Fibroblast of skin of left biceps (primary cell): ENCODE measurements at places on chromosomes 5 and 9.

DNA sequence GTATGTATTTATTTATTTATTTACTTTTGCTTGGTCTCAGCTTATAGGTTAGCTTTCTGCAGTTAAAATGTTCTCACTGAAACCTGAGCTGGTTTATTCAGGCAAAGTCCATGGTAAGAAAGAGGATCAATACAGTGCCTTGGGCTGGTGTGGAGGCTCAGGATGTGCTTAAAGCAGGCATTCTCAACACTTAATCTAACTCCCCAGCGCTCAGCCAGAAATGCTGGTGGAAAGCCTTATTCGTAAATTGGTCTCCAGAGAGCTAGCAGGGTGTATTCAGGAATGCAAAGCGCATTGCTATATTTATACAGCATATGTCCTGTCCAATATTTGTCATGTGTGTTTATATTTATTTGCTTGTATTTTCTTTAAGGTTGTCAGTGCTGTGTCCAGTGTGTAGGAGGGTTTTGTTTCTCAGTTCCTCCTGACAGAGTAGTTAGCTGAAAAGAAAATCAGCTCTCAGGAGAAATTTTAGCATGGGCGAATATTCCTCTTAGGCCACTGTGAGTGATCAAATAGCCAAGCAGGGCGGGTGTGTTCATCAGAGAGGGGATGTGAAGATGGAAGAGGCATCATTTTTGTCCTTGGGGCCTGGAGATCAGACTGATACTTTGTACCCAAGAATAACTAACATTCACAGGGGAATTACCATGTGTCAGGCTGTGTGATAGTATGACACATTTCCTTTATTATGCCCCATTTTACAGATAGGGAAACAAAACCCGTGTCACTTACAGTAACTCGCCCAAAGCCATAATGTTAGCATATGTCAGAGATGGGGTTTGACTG, 65.8 kb downstream of the DOCK2 start:
- no peak for DNase-seq

DNA sequence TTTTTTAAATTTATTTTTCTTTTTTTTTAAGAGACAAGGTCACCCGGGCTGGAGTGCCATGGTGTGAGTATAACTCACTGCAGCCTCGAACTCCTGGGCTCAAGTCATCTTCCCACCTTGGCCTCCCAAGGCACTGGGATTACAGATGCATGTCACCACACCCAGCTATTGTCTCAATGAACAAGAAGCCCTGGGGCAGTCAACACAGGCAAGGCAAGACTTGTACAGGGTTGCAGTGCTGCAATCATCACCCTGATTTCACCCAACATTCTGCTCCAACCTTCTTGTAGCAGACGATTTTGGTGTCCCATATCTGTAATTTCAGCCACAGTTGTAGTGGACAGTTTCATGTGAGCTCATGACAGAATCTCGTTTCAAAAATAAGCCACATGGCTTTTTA, 205.8 kb upstream of the KIF2A start:
- DNase-seq: no peak

DNA sequence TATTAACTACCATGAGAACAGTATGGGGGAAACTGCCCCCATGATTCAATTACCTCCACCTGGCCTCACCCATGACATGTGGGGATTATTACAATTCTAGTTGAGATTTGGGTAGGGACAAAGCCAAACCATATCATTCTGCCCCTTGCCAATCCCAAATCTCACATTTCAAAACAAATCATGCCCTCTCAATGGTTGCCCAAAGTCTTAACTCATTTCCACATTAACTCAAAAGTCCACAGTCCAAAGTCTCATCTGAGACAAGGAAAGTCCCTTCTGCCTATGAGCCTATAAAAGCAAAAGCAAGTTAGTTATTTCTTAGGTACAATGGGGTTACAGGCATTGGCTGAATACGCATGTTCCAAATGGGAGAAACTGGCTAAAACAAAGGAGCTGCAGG, 180.7 kb upstream of the CDH12 start:
- no peak for DNase-seq

GRCh38 chr5:36422952-36423351, 121.2 kb upstream of the RANBP3L start:
- DNase-seq: no peak

- no peak for DNase-seq
Observed at GRCh38 chr9:84583866-84584265, 85.7 kb upstream of the NTRK2 start.

DNA sequence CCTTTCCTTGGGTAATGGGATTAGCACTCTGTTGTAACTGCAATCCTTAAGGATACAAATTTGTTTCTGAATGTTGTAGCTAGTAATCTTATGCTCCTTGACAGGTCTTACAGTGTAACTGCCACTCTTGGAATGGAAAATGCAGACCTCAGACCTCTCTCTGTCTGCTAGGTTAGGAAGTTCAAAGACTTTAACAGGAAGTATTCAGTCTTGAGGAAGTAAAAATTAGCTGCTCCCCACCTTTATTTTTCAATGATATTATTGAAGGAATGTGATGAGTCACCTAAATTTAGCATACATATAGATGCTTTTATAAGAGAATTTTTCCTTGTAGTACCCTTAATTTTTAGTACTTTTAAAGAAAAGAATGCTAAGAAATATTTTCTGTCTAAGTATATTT, 71.5 kb downstream of the PAM start:
- no peak for DNase-seq

GRCh38 chr5:36664766-36665165, 58.4 kb downstream of the SLC1A3 start:
- DNase-seq: no peak

DNA sequence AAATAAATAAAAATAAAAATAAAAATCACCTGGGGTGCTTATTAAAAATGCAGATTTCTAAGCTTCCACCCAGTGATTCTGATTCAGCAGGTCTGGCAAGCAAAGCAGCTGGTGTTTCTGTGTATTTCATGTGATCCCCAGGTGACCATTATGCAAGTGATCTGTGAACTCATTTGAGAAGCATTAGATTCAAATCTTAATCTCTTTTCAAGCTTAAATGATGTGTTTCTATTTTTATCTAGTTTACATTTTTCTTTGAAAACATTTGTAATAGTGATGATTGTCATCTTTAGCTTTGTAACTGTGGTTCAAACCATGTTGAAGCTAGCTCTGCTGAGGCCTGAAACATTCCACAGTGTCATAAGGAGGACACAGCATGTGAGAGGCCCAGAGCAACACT, 804.8 kb upstream of the ZNF608 start:
- no peak for DNase-seq

DNA sequence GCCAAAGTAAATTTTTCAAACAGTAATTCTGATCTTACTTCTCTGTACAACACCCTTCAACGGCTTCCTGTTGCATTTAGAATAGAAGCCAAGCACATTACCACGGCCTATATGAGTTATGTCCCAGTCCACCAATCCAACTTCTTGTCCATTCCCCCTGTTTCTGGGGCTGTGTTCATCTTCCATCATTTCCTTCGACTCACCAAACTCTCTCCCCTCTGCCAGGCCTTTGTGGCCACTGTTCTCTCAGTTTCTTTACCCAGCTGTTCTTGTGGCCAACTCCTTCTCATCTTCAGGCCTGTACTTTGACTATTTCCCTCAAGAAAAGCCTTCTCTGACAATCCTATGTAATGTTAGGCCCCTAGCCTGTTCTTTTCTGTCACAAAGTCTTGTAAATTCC, 259.4 kb upstream of the EFNA5 start:
- no peak for DNase-seq

DNA sequence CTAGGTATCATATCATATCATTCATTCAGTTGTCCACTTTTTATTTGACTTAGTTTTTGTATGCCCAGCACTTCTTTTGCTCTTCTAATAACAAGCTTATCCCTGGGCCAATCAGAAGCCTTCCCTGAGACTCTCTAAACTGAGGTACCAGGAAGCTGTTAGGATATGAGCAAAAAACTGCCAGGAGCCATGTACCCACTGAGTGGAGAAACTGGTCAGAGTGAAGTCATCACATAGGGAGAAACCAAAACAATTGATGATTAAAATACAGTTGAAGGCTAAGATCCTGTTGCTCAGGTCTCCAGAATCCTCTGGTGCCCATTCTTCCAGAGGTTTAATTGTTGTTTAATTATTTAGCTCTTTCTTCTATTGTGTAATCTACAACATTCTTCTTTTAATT, 120.2 kb downstream of the KIAA0825 start:
- no peak for DNase-seq

GRCh38 chr5:67999391-67999790, 216.2 kb upstream of the PIK3R1 start:
- no peak for DNase-seq

DNA sequence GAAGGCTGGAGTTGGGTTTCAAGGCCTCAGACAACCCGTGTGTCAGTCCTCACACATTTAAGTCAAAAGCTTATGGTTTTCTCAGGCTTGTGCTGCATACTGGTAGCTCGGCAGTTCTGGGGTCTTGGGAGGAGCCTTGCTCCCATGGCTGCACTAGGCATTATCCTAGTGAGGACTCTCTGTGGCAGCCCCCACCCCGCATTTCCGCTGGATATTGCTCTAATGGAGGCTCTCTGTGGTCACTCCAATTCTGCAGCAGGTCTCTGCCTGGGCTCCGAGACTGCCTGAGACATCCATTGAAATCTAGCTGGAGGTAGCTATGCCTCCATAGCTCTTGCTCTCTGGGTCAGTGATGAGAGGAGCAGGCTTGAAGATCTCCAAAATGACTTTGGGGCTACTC, 311.5 kb upstream of the PTGER4 start:
- DNase-seq: no peak

GRCh38 chr9:90921104-90921503, 119.5 kb downstream of the SYK start:
- no peak for DNase-seq

GRCh38 chr5:134439210-134439654, 27.6 kb upstream of the CDKN2AIPNL start:
- DNase-seq: peak; percentile 87

DNA sequence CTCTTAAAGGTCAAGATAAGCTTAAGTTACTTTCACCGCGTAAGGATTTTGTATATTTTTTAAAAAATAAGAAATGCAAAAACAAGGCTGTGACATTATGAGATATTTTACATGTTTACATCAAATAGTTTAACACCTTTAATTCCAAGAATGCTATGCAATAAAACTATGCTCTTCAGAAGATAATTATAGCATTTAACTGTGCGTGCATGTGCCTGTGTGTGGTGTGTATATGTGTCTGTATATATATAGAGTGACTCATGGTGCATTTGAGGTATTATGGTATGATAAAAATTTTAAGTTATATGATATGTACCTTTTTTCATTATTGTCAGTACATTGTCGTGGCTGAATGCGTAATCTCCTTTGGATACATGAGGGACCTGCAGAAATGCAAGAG, 539.3 kb downstream of the PDE4D start:
- DNase-seq: no peak

DNA sequence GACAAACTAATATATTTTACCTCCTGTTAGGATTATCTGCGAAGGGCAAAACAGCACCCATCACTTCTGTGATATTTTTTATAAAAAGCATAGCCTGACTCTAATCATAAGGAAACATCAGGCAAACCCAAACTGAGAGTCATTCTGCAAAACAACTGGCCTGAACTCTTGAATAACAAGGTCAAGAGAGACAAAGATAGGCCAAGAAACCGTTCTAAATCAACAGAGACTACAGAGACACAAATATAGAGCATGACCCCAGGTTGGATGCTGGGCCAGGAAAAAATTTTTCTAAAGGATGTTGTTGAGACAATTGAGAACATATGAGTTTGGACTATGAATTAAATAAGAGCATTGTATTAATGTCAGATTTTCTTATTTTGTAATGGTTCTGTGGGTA, 384.9 kb downstream of the NFIB start:
- DNase-seq: no peak

DNA sequence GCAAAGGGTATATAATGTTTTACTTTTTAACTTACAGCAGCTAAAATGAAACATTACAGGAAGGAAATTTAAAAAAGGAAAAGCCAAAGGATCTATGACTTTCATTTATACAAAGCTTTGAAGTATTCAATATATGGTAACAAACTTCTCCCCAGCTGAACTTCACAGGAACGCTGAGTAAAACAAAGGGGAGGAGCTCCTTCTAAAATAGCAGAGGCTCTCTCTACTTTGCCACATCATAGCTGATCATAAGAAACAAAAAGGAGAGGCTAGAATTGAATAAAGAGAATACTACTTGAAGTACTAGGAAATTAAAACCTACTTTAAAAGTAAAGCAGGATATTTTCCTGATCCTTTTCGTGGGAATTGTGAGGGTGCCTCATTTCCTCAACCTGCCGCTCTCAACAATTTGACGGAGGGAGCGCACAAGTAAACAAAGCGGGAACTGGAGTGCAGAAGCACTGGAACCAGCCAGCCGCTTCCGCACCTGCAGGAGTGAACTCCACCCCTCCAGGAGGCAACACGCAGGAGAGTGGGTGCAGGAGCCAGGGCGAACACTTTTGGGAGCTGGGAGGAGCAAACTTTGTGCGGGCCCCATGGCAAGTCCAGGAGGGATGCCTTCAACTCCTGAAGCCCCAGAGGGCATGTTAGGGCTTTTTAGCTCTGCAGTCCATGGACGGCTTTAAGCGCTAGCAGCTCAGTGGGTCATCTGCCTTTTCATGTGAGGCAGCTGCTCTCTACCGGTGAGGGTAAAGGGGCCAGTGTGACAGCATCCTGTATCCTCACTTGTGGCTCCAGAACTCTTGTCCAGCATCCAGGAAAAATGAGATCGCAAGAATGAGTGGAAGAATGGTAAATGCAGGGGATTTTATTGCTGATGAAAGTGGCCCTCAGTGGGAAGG, 757.4 kb downstream of the PTPRD start:
- no peak for DNase-seq

- no peak for DNase-seq
Observed at GRCh38 chr9:15553528-15553898, 670 bp downstream of the CCDC171 start.

GRCh38 chr9:84667571-84668195, 1.8 kb upstream of the NTRK2 start:
- no peak for DNase-seq

DNA sequence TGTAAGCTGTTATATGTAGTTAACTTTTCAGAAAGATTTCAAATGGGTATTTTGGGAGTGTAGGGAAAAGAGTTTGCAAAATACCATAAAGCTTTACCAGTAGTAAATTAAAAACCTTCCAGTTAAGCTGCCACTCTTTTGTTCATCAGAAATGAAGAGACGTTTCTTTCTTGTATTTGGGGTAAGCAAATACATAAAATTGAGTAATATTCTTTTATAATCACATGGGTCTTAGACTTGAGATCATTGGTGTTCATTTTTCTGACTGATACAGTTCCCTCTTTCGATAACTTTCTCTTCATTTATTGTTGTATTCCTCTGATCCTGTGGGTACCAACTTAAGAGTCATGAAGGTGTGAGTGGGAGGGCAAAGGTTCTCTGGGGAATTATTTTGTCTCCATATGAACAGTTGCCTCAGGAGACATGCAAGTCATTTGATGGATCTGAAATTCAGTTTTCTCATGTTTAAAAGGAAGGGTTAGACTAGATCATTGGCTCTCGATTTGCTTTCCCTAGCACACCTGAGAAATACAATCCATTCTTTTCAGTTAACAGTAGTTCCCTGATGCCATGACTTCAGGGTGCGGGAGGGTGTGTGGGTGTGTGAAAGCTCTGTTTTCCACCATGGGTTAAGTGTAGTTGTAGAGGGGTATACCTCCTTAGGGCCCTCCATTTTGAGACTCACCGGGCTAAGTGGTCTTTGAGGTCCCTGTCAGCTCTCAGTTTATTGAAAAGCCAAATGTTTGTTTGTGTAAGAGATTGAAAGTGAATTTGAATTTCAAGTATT, 47.7 kb downstream of the CNTRL start:
- no peak for DNase-seq
